D341Med (cell line): ENCODE measurements at places on chromosomes 16 and 17.

DNA sequence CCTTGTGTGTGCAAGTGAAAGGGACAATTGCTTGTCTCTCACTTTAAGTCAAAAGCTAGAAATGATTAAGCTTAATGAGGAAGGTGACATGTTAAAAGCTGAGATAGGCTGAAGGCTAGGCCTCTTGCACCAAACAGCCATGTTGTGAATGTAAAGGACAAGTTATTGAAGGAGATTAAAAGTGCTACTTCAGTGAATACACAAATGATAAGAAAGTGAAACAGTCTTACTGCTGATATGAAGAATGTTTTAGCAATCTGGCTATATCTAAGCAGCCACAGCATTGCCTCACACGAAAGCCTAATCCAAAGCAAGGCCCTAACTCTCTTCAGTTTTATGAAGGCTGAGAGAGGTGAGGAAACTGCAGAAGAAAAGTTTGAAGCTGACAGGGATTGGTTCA, 71.0 kb downstream of the CDRT15 start:
- DNase-seq, result no peak

DNA sequence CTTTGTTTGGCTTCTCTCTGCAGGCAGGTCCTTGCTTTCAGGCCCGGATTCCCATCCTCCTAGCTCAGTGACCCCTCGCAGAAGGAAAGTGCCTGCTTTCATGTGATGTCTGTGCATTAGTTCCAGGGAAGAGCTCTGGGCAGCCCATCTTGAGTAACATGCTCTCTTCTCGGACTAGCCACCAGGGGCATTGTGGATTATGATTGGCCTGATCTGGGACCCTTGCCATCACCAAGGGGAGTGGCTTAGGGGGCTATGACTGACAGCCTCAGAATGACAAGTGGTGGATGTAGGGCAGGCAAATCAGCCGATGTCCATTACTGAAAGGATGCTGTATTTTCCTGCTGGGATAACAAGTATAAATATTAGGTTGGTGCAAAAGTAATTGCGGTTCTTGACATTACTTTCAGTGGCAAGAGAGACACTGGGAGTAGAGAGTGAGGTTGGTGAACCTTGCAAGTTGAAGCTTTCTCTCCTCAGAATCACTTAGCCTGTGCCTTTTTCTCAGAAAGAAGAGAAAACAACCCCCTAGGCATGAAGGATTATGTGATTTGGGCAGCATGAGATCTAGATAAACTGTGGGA, 71.5 kb upstream of the MPHOSPH6 start:
- DNase-seq, result no peak

GRCh38 chr16:51648526-51648925, 497.5 kb upstream of the SALL1 start:
- DNase-seq, result no peak

DNA sequence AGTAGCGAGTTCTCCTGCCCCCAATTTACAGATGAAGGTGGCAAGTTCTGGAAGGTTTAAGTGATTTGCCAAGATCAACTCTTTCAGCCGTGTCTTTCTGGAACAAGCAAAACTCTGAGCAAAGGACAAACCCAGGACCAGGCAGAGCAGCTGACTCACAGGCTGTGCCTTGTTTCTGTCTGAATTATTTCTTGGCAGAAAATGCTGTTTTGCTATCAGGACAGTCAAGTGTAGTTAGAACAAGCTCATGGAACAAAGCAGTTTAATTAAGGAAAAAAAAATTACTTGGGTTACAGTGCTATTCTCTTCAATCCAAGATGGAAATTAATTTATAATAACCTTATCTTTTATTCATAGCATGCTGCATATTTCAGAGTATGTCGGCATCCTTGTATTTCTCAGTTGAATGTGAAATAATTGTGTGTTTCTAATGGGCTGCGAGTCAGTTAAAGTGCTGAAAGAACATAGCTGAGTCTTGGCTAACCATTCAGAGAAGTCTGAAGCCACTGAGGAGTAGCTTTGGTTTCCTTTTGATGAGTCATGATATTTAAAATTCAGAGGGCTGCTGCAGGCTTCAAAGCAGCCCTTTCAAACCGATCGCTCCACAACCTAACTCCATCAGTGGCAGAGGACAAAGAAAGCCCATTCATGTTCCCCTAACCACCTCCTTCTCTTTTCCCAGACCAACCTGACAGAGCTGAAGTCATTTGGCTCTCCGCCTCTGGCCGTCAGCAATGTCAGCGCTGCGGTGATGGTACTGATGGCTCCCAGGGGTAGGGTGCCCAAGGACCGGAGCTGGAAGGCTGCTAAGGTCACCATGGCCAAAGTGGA, 143.7 kb downstream of the ZNF18 start:
- DNase-seq, result no peak

DNA sequence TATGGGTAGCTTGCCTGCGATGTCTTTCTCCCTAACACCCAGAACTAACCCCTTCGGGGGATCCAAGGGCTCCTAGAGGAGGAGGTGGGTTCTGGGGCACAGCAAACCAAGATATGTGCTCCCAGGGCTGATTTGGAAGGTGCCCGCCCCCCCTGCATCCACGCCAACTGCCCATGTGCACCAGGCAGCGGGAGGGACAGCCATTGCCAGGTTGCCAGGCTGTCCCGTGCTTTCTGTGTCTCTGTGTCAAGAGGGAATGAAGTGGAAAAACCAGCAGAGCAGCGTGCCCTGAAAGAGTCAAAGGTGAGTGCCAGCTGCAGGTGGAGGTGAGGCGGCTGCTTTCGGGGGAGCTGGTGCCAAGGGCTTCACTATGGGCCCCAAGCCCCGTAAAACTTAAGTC, 6.4 kb downstream of the TEKT5 start:
- no peak for DNase-seq

- DNase-seq, result no peak
Measured at GRCh38 chr17:47703191-47703591, 9.2 kb downstream of the TBKBP1 start.

DNA sequence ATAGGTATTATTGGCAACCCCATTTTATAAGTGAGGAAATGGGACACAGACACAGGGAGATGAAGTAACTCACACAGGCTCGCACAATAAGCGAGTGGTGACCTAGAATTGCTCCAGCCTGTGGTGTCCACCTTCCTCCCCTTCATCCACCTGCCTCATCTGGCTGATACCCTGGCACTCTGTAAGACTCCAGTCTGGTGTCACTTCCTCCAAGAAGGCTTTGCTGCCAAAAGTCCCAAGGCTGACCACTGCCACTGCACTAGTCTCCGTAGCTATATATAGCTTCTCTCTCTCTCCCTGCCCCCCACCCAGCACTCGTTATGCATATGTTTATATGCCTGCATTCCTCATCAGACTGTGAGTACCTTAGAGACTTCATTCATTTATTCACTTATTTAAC, 66.1 kb upstream of the SREBF1 start:
- DNase-seq, result no peak

DNA sequence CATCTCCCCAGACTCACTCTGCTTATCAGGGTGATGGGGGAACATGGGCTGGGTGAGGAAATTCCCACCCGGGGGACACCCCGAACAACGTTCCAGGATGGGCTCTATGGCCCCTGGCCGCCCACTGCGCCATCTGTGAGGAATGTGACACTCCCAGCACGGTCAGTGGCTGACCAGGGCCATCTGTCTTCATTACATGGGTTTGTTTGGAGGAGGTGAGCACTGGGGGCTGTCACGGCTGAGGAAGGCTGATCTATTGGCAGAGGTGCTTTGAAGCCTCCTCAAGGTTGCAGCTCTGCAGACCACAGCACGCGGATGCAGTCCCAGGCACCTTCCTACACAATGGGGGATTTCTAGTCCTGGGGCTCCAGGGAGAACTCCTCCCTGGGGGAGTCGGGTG, 214.1 kb upstream of the FOXF1 start:
- DNase-seq, result no peak

GRCh38 chr16:30108059-30108850, 5.1 kb downstream of the GDPD3 start:
- no peak for DNase-seq

GRCh38 chr16:66401610-66402009, 25.5 kb upstream of the BEAN1 start:
- no peak for DNase-seq

GRCh38 chr16:678858-679813, 1.1 kb upstream of the STUB1 start:
- DNase-seq, result peak; percentile 75

GRCh38 chr17:530851-531250, 178.2 kb upstream of the RPH3AL start:
- DNase-seq, result no peak

DNA sequence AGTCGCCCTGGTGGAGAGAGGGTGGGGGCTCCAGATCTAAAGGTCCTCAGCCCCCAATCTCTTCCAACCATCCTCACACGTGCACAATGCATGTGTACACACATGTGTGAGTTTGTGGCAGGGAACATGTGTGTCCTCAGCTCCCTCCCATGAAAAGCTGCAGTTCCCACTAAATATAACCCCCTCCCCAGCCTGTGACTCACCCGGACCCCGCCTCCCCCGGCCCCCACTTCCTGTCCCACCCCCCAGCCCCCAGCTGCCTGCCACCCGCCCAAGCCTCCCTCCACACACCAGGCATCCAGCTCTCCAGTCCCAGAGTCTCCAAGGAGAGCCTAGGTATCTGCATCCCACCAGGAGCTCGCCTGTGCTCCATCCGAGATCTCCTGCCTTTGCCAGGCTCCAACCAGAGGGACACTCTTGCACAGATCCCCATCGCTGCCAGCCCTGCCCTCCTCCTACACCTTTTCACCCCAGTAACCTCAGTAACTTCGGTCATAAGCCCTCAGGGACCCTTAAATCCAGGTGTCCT, 3.9 kb downstream of the DLG4 start:
- DNase-seq, result no peak

DNA sequence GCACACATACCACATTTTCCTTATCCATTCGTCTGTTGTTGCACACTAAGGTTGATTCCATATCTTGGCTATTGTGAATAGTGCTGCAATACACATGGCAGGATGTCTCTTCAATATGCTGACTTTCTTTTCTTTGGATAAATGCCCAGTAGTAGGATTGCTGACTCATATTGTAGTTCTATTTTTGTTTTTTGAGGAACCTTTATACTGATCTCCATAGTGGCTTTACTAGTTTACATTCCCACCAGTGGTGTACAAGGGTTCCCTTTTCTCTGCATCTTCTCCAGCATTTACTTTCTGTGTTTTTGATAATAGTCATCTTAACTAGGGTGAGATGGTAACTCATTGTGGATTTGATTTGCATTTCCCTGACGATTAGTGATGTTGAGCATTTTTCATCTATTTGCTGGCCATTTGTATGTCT, 118.1 kb downstream of the STXBP4 start:
- DNase-seq, result no peak

DNA sequence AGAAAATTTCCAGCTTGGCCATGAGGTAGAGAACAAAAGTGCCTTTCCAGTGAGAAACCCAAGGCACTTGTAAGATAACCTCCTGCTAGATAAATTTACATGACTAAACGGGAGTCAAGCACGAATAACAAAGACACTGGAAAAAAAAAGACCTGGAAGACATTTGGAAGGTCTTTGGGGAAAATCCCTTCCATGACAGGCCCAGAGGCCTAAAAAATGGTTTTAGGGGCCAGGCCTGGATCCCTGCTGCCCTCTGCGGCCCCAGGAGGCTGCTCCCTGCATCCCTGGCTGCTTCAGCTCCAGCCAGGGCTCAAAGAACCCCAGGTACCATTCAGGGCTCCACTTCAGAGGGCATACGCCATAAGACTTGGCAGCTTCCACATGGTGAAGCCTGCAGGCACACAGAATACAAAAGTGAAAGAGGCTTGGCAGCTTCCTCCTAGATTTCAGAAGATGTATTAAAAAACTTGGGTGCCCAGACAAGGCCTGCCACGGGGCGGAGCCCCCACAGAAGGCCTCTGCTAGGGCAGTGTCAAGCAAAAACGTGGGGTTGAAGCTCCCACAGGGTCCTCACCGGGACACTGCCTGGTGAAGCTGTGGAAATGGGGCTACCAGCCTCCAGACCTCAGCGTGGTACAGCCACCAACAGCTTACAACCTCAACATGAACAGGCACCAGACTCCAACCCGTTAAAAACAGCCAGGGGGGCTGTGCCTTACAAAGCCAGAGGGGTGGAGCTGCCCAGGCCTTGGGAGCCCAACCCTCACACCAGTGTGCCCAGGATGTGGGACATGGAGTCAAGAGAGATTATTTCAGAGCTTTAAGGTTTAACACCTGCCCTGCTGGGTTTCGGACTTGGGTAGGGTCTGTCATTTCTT, 77.1 kb downstream of the SDK2 start:
- DNase-seq, result no peak

- peak; percentile 49 for DNase-seq
Measured at GRCh38 chr17:64024215-64024654, 3.8 kb upstream of the ICAM2 start.

DNA sequence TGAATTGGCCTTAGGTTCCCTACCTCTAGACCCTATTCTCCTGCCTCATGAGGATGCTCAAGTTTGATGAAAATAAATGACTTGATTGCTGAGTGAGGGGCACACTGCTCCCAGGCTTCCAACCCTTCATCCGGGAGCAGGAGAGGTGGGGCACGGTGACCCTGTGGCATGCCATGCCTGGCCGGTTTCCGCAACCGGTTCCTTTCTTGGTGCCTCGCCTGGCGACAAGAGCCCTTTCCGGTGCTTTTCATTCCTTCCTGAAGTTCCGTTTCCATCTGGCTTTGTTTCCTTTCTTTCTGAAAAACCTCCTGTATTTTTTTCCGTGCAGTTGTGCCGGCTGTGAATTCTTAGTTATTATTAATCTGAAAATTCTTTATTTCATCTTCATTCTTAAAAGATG, 27.7 kb downstream of the CRAMP1 start:
- DNase-seq, result no peak

DNA sequence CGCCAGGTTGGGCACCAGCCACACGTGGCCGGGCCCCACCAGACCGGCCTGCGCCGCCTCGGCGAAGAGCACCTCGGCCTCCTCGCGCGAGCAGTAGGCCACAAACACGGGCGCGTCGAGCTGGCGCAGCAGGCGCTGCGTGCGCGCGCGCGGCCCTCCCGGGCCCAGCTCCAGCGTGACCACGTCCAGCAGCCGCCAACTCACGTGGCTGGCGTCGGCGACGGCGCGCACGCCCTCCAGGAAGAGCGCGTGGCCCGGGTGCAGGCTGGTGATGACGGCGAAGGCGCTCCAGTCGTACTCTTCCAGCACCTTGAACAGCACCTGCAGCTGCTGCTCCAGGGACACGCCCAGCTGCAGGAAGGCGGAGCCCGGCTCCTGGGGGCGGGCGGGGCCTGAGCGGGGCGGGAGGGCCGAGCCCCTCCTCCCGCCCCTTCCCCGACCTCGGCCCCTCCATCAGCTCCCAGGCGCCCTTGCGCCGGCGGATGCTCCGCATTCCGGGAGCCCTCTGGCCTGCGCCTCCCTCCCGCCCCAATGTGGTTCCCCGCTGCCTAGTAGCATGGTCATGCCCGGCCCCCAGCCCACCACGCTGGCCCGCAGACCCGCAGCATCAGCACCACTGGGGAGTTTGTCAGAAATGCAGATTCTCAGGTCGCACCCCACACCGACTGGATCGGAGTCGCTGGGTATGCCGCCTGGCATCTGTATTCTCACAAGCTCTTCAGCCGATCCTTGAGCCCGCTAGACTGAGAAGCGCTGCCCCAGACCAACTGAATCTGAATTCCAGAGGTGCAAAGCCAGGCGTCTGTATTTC, 7.2 kb downstream of the GRIN2C start:
- peak; percentile 71 for DNase-seq

DNA sequence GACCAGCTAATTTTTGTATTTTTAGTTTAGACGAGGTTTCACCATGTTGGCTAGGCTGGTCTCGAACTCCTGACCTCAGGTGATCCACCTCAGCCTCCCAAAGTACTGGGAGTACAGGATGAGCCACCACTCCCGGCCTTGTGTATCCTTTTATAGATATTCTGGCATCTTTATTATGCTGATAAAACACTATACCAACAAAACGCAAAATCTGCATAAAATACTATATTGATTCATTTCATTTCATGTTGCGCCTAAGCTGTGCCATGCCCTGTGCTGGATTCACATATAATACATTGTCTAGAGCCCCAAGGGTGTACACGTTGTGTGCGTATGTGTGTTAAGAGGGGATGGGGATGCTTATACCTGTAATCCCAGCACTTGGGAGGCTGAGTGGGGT, 3.8 kb upstream of the UBE2Z start:
- DNase-seq, result no peak
